Bone marrow (tissue), 2 donors: ENCODE measurements at places on chromosomes 4 and X.

DNA sequence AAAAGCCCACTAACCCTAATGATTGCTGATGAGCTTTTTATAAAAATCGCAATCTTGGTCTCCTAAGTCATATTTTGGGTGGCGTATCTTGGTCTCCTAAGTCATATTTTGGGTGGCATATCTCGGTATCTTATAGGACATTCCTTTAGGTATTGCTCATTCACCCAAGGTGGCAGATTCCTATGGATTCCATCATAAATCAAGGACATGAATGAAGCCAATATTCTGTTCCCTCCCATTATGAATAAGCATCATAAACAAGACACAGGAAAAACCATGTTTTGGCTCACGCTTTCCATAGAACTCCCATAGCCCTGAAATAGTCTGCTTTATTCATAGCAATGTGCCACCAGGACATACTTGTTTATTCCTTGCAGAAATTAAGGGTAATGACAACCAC is 95.0 kb upstream of the CD99 start:
- no peak for DNase-seq

GRCh38 chrX:39596437-39596836 is 501.3 kb downstream of the BCOR start:
- DNase-seq, result no peak

- DNase-seq, result no peak
Observed at GRCh38 chrX:31228909-31229308, 157.1 kb upstream of the FTHL17 start.

GRCh38 chr4:121778991-121779628 is 14.1 kb upstream of the SMIM43 start:
- no peak for DNase-seq

DNA sequence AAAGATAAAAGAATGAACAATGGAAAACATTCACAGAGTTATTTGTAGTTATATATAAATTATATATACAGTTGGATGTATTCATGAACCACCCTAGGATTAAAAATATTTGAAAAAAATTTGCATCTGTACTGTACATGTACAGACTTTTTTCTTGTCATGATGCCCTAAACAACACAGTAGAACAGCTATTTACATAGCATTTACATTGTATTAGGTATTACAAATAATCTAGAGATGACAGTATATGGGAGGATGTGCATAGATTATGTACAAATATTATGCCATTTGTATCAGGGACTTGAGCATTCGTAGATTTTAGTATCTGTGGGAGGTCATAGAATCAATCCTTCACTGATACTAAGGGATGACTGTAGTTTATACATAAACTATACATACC is 44.8 kb downstream of the GSTCD start:
- DNase-seq, result no peak

DNA sequence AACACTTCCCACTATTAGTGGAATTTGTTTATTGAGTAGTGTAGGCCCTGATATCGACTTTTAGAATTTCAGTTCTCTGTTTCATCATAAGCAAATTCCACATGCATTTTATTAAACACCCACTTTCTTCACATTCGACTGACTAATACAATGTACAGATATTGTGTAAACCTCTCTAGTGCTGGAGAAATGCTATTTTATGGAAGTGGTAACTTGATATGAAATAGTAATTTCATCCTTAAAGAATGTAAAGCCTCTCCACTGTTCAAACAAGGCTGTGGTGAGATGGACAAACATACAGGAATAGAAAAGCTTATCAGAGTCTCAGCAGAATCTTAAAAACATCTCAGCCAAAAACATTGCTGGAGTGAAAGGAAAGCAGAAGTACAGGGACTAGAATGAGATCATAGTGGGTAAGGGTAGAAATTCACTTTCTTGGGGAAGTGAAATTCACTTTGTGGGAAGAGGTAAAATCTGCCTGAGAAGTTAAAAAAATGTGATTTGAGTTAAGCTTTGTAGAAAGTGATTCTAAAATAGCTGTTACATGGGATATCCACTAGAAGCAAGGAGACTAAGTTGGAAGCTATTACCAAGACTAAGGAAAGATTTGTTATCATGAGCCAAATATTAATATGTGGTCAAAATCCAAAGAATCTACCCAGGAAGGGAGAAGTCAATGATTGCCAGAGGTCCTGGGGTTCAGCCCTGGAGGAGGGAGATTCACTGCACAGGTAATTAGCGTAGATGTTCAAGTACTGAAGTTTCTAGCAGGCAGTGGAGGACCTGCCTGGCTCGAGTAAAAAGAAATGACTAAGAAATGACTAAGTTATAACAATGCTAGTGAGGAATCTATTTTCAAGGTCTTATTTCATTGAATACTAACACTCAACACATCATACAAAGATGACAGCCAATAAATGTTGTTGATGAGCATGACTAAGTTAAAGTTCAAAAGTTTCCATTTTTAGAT is 398.3 kb upstream of the FAM47C start:
- DNase-seq, result no peak

DNA sequence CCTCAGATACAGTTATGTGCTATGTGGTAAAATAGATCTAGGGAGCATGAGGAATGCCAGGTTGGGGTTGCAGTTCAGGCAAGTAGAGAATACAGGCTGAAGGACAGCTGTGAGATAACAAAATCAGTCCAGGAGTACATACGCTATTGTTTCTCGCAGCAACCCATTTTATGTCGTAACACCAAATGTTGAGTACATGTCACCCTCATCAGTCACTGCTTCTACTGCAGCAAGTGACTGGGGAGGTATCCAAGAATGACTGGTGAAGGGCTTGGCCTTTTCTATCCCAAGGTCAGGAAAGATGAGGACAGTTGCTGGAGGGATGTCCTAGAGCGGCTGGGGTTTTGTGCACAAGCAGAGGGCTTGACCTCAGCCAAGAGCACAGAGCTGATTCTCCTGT is 172.1 kb downstream of the CBR4 start:
- no peak for DNase-seq

DNA sequence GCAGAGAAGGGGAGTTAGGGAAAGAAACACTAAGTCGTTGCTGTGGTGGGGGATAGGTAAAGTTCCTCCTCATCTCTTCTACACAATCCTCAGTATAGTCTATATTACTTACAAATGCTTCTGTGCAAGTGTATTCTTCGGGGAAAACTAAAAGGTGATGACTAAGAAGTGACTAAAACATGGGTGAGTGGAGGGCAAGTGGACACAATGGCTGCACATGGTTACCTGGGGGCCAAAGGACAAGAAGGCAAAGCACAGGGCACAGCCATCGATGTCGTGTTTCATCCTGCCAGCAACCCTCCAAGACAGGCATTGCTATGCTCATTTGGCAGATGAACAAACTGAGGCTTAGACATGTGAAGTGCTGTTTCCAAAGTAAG is 35.5 kb upstream of the CCKAR start:
- no peak for DNase-seq

GRCh38 chrX:3609810-3610209 is 103.6 kb downstream of the PRKX start:
- DNase-seq, result no peak

DNA sequence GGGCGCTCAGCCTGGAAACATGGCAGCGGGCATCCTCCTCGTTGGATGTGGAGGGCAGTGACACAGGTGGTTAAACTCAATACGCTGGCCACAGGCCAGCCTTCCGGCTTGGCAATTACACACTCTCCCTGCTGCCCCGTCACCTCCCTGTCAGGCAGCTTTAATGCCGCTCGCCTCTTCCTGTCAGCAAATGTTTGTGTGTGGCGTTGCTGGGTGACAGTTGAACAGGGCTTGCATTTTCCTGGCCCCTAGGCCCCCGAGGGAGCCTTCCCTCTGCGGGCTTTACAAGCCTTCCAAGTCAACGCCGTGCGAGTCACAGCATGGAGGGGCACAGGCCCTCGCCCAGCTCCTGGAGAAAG is 620.0 kb downstream of the BCOR start:
- peak; percentile 3 for DNase-seq

GRCh38 chr4:110641218-110641617 is 18.3 kb upstream of the PITX2 start:
- no peak for DNase-seq

- peak; percentile 4 for DNase-seq
Observed at GRCh38 chrX:18931972-18932371, 51.9 kb downstream of the PHKA2 start.

GRCh38 chr4:94678896-94679295 is 78.9 kb upstream of the BMPR1B start:
- DNase-seq, result no peak

GRCh38 chrX:150767475-150768131 is 74.4 kb downstream of the MTMR1 start:
- no peak for DNase-seq

DNA sequence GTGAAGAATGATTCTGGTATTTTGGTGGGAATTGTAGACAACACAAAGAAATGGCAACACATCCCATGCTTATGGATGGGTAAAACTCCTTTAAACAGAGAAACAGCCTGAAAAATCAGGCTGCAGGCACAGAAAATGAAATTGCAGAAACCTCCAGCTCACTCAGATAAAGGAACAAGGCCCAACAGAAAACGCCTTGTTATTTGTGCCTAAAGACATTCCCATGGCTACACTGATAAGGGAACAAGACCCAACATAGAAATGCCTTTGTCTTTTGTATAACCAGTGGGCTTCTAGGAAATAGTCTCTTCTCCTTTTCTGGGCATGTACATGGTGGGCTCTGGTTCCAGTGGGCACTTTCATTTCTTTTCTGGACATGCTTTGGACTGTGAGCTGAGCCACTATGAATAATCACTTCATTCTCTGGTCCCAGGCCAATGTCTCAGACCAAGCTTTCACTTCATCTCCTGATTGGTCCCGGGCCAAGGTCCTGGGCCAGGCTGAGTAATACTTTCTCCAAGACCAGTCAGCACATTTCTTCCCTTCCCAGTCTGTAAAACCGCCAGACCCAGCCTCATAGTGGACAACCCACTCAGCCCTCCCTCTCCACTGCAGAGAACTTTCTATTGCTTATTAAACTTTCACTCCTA is 160.5 kb downstream of the TBX22 start:
- DNase-seq, result no peak

DNA sequence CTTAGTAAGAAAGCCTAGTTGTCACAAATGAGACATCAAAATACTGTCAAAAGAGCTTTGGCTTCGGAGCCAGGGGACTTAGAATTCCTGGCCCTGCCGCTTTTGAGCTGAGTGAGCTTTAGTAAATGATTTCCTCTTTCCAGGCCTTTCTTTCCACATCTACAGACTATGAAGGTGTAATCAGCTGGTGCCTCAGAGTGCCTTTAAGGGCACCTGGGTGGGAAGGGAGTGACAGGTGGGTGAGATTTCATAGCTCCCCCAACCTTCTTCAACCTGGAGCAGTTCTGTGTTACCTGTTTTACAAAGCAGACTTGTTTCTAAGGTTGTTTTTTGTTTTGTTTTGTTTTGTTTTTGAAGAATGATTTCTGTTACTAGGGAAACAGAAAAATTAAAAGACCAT is 154.7 kb upstream of the BOD1L1 start:
- no peak for DNase-seq

- no peak for DNase-seq
Observed at GRCh38 chr4:147786031-147786430, 54.1 kb downstream of the ARHGAP10 start.

DNA sequence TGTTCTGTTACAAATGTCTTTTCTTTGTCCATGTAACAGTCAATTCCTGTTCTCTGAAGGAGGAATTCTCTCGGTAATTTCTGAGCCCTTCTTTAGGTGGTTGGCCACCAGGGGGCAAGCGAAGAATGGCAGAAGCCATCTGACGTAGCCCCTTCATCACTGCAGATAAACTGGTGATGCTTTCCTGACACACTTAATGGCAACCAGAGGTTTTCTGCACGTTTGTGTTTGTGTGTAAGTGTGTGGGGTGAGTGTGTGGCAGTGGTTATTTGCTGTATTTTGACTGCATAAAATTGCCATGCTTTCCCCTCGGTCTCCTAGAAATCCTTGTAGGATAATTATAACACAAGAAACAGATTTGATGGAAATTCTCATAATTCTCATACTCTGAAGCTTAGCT is 64.8 kb upstream of the STOX2 start:
- peak; percentile 6 for DNase-seq

DNA sequence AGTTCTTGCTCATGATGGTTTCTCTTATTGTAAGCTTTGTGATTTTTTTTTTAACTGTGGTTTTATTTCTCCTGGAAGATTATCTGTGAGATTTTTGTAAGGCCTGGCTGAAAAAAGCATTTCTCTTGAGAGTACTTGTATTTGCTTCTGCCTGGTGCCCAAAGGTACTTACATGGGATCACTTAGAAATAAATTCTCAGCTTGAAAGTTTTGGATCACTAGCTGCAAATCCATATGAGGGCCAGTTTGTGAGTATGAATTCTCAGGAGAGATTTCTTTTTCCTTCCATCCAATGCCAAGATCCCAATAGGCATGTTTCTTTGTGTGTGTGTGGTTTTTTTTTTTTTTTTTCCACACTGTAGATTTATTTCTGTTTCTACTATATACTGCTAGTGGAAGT is 1884.7 kb upstream of the PCDH7 start:
- DNase-seq, result no peak
